NCI-H1105 treated with DMSO at 0.1 percent for 48 hours (cell line): ENCODE measurements at places on chromosomes 7 and 10.

DNA sequence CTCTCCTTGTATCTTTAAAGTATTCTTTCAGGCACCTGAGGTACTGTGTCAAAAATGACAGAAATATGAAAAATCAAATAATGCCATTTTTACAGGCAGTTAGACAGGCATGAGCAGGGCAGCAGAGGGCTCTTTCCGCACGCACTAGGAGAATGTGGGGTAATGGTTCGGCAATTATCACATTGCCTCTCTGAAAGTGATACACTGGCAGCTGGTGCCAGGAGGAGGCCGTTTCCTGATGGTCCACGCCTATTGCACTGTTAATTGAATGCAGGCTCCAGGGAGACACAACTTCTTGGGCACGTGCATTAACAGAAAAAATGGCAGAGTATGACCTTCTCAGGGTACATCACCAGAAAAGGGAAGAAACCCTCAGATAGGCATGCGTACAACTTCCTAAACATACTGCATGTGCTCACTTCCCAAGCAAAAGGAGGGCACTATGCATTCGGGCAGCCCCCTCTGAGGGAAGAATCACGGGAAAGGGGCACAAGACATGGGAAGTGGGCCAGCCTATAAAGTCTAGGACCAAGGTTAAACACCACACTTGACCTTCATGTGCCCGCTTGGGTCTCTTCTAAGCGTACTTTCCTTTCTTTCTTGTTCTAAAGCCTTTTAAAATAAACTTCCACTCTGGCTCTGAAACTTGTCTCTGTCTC, 161.7 kb downstream of the TNS3 start:
- DNase-seq = no peak

- no peak for DNase-seq
Measured at GRCh38 chr10:85622425-85622824, 744.2 kb downstream of the GRID1 start.

- no peak for DNase-seq
Measured at GRCh38 chr10:117429643-117430265, 54.5 kb upstream of the PDZD8 start.

DNA sequence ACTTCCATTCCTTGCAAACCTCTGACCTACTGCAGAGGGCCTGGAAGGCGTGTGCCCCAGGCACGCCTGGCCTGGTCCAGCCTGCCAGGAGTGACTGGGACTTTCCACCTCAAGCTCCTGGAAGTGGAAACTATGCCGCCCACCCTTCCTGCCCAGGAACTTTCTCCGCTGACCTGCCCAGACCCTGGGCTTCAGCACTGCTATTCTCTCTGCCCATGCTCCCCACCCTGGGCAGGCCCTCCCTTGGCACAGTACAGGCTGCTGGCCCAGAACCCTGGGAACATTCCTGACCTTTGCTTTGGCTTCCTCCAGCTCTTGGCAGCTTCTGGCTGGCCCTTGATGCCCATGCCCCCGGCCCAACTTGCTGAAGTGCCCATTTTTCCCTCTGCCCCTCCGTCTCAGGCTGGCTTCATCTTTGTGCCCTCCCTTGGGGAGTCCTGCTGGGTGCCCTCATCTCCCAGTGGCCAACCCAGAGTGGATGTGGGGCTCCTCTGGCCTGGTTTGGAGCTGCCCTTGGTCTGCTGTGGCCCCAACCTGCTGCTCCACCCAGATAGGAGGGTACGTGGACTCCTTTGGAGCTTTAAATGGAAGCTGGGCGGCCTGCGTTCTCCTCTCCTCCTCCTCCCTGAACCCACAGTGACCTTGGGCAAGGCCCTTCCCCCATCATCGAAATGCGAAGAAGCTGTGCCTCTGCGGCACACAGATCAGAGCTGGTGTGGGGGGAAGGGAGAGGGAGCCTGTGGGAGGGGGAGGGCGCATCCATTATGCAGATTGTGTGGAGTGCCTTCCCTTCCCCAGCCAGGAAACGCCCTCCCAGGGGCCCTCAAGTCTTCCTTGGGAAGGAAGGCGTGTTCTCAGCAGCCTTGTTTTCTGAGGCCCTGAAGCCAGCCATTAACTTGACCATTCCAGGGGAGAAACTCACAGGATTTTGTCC, 3.4 kb downstream of the MMRN2 start:
- DNase-seq = no peak

- no peak for DNase-seq
Measured at GRCh38 chr10:97427571-97428179, 1.7 kb downstream of the PGAM1 start.

GRCh38 chr10:11509036-11509435, 102.4 kb downstream of the USP6NL start:
- no peak for DNase-seq

DNA sequence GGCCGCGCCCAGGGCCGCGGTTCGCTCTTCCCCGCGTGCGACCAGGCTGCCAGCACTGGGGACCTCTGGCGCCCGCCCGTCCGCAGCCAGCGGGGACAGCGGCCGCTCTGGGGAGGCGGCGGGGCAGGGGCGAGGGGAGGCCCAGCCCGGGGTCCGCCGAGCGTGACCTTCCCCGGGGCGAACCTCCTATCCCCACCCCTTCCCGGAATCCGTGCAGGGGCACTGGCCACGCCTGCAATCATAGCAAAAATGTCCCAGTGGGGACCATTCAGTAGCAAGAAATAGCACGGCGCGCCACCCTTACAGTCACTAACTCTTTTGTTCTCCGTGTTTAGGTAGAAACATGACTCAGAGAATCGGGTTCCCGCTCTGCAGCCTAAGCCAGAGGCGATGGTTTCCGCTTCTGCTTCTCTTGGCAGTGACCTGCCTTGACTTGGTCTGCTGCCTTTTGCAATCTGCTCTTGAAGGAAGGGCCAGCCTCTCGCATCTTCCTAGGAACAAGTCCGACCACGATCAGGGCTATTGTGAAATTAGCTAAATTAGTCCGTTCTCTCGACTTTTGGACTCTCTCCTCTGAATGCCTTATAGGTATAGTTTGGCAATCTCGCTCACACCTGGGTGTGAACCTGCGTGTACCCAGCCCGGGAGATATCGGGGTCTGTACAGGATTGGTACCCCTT, 79.3 kb upstream of the ACBD5 start:
- no peak for DNase-seq

DNA sequence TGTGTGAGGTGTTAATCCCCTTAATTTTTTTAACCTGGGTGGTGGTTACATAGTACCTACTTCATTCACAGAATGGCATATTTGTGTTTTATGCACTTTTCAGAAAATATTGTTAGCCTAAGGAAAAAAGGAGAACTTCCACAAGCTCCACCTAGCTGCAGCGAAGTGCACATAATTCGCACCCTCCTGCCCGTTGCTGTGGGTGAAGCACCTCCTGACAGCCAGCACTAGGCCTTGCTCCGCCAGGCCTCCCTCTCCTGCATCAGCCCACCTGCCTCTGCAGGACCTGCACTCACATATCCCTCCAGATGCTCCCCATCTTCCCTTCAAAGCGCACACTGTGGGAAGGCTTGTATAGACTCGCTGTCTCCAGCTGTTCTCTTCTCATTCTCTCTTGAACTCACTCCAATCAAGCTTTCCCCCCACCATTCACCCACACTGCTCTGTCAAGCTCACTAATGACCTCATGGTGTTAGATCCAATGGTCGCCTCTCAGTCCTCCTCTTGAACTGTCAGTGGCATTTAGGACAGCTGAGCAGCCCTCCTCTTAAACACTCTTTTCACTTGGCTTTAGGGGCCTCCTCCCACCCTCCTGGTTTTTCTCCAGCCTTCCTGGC, 20.7 kb upstream of the GRID1 start:
- no peak for DNase-seq

- DNase-seq = no peak
Measured at GRCh38 chr10:63501954-63502353, 19.2 kb upstream of the REEP3 start.

GRCh38 chr10:14737808-14738545, 36.7 kb downstream of the FAM107B start:
- no peak for DNase-seq
